Activated T-cell treated with anti-CD3 and anti-CD28 coated beads for 1 hour (primary cell): ENCODE measurements at places on chromosomes 12 and 14.

GRCh38 chr12:68495336-68496070, 115.2 kb upstream of the RAP1B start:
- no peak for DNase-seq

DNA sequence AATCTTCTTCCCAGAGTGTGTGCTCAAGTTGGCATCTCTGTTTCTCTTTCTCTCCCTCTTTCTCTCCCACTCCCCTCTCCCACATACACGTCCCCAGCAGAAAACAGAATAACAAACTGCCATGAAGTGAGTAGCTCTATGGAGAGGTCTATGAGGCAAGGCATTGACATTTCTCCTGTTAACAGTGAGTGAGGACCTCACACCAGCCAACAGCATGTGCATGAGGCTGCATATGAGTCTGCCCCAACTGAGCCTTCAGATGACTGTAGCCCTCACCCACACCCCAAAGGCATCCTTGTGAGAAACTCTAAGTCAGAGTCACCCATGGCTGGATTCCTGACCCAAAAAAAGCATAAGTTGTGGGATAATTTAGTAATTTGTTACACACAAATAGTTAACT, 50.4 kb downstream of the MAGOHB start:
- DNase-seq, result no peak

GRCh38 chr14:38342803-38343202, 86.9 kb upstream of the CLEC14A start:
- DNase-seq, result no peak

DNA sequence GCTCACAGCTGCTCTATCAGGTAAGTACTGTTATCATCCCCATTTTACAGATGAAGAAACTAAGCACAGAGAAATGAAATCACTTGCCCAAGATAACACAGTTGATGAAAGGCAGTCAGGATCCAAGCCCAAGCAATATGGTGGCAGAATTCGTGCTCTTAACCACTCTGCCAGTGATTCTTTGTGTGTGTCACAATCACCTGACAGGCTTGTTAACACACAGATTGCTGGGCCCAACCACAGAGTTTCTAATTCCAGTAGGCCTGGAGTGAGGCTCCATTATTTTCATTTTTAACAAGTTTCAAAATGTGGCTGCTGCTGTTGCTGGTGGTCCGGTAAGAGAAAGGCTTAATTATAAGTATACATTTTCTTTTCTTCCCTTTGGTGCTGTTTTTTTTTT, 134.2 kb downstream of the TGFB3 start:
- DNase-seq, result no peak

DNA sequence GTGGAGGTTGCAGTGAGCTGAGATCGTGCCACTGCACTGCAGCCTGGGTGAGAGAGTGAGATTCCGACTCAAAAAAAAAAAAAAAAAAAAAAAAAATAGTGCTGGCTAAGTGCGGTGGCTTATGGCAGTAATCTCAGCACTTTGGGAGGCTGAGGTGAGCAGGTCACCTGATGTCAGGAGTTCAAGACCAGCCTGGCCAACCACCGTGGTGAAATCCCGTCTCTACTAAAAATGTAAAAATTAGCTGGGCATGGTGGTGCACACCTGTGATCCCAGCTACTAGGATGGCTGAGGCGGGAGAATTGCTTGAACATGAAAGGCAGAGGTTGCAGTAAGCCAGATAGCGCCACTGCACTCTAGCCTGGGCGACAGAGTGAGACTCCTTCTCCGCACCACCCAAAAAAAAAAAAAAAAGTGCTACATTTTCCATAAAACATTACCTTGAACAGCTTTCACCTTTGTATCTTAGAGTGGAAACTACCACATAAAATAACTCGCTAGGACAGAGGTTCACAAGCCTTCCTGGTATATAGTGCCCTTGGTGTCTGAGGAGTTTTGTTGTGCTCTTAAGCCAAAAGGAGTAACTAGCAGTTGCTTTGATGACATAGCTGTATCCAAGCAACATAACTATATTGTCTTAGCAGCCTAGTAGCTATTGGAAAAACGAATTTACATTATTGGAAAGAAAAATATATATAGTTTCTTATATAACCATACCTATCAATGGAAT, 11.1 kb downstream of the PTGES3 start:
- no peak for DNase-seq

DNA sequence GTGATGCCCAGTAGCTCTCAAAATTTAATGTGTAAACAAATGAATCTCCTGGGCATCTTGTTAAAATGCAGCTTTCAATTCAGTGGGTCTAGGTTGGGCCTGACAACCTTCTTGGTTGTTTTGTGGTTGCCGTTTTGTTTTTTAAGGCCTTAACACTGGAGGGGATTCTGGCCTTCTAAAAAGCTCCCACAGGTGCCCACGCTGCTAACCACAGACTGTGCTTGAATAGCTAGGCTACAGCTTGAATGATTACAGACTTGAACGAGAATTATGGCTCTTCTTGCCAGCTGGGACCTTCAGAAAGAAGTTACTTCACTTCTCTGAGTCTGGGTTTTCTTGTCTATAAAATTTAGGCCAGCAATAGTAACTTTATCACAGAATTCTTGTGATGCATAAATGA, 1.3 kb upstream of the FLVCR2 start:
- DNase-seq, result no peak

DNA sequence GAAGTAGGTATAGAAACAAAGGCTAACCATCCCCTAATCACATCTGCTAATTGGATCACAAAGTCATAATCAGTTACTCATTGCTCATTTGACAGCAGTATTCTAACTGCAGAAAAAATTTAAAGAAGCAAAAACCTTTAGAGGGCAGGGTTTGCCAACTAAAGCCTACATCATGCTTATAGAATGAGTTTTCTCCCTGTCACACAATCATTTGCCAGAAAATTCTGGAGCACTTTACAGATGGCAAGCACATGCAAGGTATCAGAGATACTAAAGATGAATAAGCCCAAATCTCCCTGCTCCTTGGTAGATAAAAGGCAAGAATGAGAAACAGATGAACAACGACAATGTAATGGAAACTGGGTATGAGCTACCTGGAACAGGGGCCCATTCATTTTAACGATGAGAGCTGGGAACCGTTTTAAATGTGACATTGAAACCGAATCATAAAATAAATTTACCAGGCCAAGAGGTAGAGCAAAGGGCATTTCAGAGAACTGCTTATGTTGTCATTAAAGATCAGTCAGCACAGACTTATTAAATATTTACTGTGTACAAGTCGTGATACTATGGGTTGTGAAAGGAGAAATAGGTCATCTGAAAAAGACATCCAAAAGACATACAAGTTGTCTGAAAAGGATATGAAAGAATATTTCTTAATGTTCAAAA, 211.4 kb upstream of the ABCD2 start:
- DNase-seq, result no peak

- DNase-seq, result no peak
Observed at GRCh38 chr14:53249059-53249458, 95.9 kb upstream of the DDHD1 start.

DNA sequence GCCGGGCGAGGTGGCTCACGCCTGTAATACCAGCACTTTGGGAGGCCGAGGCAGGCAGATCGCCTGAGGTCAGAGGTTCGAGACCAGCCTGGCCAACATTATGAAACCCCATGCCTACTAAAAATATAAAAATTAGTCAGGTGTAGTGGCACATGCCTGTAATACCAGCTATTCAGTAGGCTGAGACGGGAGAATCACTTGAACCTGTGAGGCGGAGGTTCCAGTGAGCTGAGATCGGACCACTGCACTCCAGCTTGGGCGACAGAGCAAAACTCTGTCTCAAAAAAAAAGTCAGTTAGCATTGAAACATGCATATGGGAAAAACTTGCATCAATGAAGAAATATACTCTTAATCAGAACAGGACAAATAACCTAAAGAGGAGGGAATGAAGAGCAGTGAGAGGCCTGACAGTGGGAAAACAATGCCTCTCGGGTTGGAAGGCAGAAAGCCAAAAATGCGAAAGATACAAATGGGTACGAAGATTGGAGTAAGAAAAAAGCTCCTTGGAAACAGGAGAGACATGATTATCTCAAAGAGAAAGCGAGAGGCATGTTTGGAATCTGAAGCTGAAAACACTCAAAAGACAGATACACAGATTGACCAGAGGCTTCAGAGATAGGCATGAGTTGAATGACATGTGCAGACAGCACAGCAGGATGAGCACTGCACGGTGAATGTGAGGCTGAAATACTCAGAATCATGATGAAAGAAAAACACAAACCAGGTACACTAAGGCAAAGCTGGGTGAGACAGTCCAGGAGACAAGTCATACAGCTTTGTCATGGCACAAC, 30.6 kb downstream of the RESF1 start:
- no peak for DNase-seq

GRCh38 chr14:23125933-23126524, 7.0 kb upstream of the CEBPE start:
- DNase-seq, result no peak

GRCh38 chr14:85079842-85080730, 449.9 kb upstream of the FLRT2 start:
- no peak for DNase-seq

DNA sequence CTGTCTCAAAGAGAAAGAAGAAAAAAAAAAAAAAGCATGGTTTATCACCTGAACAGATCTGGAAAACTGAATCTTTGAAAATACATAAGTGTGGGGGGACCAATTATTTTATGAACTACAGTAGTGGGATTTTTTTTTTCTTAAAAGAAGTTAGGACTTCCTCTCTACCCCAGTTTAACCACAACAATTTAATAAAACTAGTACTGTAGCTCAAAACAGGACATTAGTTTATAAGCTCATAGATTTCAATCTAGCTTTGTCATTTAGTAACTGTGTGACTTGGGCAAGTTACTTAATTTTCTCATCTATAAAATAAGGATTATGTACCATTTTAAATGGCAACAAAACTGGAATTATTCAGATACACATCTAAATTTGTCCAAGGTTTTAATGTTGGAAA, 23.5 kb upstream of the ARID4A start:
- DNase-seq, result no peak

- DNase-seq, result no peak
Observed at GRCh38 chr12:57672801-57673200, 21.1 kb upstream of the OS9 start.

DNA sequence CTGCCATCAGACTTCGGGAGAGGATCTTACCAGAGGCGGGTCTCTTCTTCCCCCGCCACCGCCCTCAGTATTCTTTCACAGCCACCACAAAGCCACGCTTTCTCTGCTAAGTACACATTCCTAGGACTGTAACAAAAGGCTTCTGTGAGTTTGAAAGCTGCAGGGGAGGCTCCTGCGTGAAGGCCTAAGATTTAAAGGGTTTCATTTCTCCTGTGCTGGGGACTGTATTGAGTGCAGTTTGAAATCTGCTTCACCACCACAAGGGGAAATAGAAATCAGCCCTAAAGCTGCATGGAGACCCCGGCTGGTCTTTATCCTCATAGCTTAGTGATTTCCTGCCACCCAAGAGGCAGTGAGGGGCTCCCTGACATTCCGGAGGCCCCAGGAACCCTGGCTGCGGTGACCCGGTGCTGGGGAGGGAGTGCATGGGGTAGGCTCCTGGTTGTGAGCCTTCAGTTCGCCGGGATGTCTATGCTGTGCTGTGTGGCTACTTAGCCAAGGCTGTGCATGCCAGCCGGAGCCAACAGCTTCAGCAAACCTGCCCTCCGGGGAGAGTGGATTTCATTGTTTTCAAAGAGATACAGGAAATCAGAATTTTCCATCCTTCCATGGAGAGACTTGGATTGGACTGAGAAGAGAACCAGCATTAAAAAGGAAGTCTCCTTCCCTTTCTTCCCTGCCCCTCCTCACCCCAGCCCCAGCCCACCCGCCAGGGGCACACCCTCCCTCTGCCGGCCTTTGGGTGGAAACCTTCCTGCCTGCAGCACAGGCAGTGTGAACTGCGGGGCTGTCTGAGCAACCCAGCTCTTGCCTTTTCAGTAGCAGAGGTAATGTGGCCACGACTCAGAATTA, 163.3 kb downstream of the ETV6 start:
- DNase-seq, result no peak

DNA sequence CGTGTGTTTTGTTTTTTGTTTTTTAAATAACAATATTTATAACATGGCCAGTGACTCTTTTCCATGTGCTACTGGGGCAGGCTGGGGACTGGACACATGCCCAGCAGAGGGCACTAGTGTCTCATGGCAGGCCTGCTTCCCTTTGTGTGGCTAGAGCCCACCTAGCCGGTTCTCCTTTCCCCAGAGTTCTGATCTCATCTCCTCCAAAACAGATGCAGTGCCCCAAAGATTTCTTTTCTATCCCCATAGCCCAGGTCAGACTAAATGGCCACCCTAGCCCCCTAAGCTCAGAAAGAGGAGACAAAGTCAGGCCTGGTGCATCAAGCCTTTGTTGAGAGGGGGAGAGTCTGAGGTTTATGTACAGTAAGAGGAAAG, 21.2 kb downstream of the PRPF40B start:
- peak; percentile 78 for DNase-seq

GRCh38 chr12:50453872-50454271, 50.9 kb upstream of the DIP2B start:
- no peak for DNase-seq

DNA sequence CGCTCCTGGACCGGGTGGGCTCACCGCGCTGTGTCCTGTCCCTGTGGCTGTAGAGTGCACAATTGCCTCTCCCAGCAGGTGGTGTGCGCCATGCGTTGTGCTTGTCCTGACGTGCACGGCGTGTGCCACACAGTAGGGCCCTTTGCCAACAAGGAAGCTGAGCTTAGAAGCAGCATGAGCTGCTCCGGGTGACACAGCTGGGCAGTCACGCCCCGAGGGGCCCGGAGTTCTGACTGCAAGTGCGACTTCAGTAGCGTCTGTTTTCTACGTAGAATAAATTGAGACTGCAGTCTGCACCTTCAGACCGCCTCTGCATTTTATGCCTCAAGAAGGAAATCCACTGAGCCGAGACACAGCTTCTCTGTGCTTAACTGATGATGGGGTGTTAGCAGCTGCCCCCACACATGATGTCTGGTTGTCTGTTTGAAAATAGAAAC, 81.6 kb downstream of the ADGRD1 start:
- DNase-seq, result no peak

DNA sequence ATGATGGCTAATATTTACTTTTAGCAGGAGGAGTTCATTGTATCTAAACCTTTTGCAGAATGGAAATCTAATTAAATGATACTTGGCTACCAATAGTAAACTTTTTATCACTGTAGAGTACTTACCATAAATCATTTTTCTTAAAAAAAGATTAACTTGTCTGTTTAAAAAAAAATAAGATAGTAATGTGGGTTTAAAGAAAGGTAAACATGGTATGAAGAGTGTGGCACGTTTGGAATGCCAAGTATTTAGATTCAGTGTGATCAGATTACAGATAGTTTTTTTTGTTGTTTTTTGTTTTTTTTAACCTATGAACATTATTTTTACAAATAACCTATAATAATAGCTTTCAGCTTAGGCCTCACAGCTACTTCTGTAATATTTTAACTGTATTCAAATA, 25.8 kb downstream of the KTN1 start:
- no peak for DNase-seq

DNA sequence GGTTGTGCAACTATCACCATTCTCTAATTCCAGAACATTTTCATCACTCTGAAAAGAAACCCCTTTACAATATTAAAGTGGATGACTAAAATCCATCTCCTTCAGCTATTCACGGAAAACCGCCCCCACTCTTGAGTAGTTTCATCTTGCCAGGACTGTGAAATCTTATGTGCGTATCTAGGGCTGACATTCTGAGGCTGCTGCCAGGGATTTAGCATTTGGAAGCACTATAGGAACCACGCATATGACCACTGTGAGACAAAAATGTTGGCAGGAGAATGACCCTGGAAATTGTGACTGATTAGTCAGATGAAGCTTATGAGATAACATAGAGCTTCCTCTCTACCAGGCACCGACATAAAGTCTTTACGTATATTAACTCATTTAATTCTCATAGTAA, 305.2 kb upstream of the PDE3A start:
- no peak for DNase-seq

- no peak for DNase-seq
Observed at GRCh38 chr12:53937596-53938325, 870 bp upstream of the HOXC13 start.

- no peak for DNase-seq
Observed at GRCh38 chr12:87230441-87230840, 798.8 kb downstream of the C12orf50 start.
